ENCODE measurements at places on chromosomes 11 and 22.

GRCh38 chr11:9905501-9905951 is 241.6 kb downstream of the SWAP70 start:
- DNase-seq = no peak

DNA sequence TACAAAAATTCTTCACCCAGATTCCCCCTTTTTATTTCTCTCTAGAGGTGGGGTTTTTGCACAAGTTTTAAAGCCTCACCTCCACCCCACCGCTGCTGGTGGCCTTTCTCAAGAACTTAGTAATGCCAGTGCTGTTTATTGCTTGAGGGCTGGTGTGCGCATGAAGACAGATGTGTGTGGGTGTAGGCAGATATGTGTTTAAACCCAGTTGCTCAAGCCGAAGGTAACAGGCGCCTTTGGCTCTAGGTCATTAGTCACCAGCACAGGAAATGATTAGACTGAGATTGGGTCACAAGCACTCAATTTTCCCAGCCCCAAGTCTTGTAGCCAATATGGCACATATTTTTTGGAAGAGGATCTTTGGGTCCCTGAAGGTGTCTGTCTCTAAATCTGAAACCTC is 2.7 kb upstream of the CLMP start:
- peak; percentile 34 for DNase-seq

- no peak for DNase-seq
These were observed 114.6 kb upstream of the GRK3 start for GRCh38 chr22:25449781-25450317.

DNA sequence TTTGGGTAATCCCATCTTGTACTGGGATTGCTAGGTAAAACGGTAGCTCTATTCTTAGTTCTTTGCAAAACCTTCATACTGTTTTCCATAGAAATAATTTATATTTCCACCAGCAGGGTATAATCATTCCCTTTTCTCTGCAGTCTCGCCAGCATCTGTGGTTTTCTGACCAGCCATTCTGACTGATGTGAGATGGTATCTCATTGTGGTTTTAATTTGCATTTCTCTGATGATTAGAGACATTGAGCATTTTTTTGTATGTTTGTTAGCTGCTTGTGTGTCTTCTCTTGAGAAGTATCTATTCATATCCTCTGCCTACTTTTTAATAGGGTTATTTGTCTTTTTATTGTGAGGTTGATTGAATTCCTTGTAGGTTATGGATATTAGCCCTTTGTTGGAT is 220.9 kb downstream of the PGR start:
- no peak for DNase-seq

GRCh38 chr11:117183724-117184349 is 5.3 kb downstream of the SIDT2 start:
- DNase-seq = no peak

All from stimulated activated CD8-positive, alpha-beta memory T cell treated with anti-CD3 and anti-CD28 coated beads, Interleukin-4, amount 100 ng/mL, for 48 hours (primary cell).